GM18507 (cell line): ENCODE measurements at places on chromosomes 6 and 20.

- no peak for DNase-seq
These were observed 267.7 kb downstream of the FARS2 start for GRCh38 chr6:5529015-5529414.

DNA sequence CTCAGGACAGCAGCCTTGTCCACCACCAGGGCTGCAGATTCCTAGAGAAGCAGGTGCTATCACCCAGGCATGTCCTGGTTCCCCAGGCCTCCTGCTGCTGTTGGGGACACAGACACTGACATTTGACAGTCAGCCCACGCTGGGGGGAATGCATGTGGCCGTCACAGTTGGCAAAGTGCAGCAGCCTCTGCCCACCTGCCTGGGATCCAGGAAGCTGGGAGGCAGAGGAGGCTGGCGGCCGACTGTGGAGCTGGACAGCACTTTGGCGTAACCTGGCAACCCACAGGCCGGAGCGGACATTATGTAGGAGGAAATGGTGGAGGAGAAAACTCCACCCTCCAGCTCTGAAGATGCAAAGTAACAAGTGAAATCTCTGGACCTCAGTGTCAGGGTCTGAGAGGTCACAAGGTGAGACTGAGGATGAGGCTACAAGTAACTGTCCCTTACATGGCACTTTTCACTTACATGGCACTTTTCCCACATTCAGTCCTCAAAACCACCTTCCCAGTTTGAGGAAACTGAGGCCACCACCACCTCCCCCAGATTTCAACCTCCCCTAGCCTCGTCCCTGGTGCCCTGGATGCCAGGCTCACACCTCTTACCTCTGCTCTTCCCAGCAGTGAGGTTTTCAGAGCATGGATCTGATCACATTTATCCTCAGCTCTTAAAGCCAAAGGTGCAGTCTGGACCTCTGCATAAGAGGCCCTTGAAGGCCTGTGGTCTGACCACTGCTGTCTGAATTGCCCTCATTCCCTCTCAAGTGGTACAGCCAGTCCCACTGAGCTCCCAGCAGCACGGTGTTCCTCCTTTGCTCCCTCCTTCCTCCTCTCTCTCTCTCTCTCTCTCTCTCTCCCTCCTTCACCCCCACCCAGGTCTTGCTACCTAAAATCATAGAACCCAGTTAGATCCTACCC is 8.7 kb downstream of the MAP1LC3A start:
- DNase-seq, result no peak

DNA sequence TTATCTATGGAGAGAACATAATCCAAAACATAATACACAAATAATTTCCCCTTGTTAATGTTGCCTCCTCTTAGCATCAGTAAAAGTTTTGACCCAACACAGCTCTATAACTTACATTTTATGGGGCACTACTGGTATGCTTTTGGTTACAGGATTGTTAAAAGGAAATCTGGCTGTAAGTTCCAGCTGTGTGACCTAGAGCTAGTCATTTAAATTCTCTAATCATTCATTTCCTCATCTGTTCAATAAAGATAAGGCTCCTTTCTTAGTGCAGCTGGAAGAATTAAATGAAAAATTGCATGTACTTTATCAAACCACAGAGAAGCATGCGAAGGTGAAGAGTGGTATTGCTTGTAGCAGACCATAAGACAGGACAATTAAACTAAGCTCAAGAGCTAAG is 4.6 kb downstream of the SLC17A2 start:
- DNase-seq, result no peak

DNA sequence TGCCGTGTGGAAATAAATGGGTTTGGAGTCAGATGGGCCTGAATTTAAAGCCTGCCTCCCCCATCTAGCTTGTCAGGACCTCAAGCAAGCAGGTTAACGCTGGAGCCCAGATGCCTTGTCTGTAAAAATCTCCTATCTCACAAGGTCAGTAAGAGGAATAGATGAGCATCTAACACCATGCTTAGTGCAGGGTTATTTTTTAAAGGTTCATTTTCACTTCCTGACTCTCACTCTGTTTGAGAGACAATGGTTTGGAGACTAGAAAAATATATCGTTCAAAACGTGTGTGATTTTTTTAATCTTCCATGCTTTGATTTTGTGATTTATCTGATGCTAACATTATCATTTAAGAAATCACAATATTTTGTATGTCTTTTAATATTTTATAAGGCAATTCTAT is 114.0 kb upstream of the TAB2 start:
- DNase-seq, result no peak

GRCh38 chr20:50050660-50051308 is 62.2 kb downstream of the UBE2V1 start:
- no peak for DNase-seq

DNA sequence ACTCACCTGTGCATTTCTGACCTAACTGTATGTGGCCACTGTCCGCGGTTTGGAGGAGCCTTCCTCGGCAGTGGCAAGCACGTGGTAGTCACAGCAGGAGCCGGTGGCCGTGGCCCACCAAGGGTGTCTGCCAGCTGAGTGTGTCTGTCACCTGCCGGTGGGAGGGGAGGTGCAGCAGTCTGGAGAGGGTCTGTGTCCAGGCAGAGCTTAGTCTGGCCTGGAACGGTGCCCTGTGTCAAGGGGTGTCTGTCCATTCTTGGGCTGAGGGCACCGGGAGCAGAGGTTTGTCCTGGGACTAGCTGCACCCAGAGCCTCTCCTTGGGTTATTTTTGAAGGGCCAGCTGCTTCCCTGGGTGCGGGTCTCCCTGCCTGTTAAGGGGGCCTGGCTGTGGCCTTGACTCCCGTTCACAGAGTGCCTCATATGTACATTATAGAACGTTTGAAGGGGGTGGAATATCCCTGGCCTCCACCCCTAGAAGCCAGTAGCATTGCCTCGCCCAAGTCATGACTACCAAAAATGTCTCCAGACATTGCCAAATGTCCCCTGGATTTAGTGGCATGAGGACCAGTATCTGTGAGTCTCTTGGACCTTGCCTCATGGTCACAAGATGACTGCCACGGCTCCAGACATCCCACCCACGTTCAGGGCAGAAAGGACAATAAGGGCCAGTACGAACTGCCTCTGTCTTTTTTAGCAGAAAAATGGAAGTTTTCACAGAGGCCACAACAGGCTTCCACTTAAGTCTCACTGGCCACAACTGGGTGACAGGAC is 5.2 kb downstream of the RBM38 start:
- no peak for DNase-seq

GRCh38 chr6:25713824-25714223 is 40.7 kb upstream of the SLC17A4 start:
- DNase-seq, result no peak

DNA sequence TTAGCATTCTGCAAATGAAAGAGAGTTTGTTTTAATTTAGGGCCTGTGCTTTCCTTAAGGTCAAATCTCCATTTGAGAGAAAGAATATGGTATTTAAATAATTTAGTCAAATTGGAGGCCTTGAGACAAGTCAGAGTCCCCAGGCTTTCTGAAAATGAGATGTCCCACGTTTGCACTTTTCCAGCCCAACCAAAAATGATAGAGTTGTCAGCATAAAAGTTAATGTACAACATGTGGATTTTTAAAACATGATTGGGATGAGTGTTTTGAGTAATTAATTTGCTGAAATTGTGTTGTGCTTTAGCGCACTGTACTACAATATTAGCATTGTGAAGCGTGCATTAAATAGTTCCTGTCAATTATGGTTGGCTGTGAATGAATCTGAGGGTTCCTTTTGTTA is 10.0 kb downstream of the CD83 start:
- DNase-seq, result no peak

DNA sequence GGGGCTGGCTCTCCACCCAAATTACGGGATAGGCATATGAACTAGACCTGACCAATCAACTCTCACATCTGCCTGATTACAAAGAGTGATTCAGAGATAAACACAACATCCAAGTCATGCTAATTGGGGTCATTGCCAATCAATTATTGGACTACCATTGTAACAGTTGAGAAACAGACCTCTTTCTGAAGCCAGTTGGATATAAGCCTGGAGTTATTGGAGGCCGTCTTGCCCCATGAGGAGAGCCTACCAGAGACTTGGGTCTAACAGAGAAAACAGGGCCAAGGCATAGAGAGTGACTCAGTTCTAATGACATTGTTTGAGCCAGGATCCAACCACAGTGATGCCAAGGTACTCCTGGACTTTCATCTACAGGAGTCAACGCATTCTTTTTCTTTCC is 39.4 kb upstream of the HIVEP2 start:
- no peak for DNase-seq

DNA sequence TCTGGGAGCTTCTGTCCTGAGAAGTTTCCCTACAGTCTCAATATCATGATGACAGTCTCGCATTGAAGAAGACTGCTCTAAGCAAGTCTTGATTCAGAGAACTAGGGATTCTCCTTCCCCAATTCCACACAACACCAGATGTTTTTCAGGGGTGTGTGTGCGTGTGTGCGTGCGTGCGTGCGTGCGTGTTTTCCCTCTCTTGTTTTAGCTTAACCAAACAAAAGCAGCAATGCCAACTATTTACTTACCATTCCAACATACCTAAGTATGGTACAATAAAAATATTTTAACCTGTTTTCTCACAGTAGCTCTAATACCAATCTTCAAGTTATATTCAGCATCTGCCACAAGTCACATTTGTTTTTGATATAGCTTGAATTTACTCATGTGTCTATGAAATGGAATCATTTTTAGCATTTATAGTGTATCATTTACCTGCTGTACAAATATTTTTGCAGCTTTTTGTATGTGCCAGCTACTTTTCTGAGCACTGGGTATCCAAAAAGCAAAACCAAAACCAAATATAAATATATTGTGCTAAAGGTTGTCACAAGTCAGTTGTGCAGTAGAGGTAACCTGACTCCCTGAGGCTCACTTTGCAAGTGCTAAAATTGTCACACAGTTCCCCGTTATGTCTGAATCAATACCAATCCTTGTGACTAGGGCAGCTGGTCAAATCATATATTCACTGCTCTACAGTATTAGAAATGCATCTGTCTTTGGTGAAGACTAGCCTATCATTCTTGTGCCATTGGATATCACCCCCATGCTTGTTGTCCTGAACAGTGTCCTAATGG is 21.7 kb upstream of the MYLIP start:
- no peak for DNase-seq

- no peak for DNase-seq
These were observed 110.9 kb upstream of the JAG1 start for GRCh38 chr20:10784554-10785183.

GRCh38 chr6:67952121-67952520 is 683.0 kb upstream of the ADGRB3 start:
- no peak for DNase-seq

- DNase-seq, result peak; percentile 50
These were observed 96.0 kb upstream of the CNKSR3 start for GRCh38 chr6:154606457-154606856.

DNA sequence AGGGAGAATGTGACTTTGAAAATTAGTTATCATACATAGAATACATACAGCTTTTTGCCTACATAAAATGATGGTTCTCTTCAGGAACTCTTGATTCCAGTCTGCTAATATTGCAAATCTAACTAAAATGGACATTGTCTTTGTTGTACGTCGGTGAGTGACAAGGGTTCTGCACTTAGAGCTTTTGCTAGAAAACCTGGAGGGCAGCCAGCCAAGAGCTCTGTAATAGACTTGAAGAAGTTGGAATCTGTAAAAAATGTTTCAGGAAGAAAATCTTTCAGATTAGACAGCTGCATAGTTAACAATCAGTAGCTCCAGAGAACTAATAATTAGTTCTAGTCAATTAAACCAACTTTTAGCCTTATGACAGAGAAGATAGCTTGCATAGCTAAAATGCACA is 138.3 kb downstream of the FLRT3 start:
- DNase-seq, result no peak

DNA sequence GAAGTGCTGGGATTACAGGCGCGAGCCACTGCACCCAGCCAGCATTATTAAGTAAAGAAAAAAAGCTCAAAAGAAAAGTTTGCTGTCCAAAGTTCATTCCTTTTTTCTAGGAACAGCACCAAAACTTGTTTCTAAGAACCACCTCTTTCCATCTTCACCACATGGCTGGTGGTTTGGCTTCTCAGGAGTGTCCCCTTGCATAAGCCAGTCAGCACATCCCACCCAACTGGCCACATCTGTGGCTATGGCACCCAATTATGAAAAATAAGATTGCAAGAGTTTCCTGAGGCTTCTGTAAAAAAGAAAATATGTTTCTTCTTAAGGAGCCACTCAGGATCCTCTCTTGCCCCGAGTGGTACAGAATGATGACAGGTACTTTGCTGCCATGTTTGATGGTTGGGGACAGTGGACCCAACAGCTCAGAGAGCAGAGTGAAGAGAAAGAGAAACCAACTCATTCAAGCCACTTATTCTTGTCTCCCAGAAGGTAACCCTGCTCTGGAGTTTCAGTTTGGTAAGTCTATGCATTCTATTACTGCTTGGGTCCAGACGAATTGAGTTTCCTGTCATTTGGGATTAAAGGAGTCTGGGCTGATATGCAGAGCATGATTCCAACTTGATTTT is 65.3 kb downstream of the PSMB1 start:
- DNase-seq, result no peak

- DNase-seq, result no peak
These were observed 124.0 kb upstream of the SLC2A12 start for GRCh38 chr6:134176264-134176975.

DNA sequence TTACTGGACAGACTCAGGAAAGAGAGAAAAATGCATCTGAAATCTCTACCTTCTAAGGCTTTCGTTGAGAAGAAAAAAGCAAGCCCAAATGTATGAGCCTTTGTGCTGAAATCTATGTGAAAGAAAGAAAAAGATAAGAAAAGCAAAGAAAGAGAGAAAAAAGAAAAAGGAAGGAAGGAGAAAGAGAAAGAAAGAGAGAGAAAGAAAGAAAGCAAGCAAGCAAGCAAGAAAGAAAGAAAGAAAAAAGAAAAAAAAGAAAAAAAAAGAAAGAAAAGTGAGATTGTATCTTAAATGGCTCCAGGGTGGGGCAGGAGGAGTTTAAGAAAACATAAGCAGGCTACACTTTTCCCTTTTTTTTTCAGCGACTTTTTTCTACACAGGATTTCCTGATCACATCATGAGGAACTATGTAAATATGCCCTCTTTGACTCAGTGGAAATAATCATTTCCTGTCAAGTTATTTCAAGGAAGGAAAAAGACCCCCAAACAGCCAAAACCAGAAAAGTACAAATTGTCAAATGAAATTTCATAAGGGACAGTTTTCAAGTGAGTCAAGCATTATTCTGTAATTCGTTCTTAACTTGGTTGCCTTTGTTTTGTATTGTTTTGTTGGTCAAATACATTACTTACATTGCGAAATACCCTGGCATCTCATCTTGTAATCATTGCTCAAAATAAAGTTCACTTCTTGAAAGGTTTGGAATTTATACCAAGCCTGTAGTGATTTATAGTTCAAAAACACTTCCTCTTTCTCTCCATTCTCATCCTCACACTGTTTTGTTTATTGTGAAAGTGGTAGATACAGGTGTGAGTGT is 79.5 kb upstream of the RNF217 start:
- no peak for DNase-seq

DNA sequence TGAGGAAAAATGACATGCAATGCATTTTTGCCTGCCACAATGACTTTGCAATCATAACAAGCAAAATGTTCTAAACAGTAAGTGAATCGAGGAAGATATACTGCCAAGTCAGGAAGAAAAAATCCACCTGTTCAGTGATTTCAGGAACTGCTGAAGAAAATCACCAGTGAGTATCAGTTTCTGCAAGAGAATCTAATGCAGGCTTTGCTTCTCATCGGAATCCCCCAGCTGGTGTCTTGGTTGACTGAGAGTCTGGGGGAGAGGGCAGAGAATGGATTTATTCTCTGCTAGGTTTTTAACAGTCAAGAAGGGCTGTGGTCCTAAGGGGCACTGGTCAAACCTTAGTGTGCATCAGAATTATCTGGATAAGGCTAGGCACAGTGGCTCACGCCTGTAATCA is 363.4 kb downstream of the CDH26 start:
- no peak for DNase-seq
